ENCODE measurements at places on chromosomes 2 and 18.

GRCh38 chr2:230657462-230657861 is 55.2 kb upstream of the CAB39 start:
- no peak for DNase-seq

- DNase-seq: no peak
Observed at GRCh38 chr18:74965682-74966081, 243.3 kb downstream of the PTGR3 start.

DNA sequence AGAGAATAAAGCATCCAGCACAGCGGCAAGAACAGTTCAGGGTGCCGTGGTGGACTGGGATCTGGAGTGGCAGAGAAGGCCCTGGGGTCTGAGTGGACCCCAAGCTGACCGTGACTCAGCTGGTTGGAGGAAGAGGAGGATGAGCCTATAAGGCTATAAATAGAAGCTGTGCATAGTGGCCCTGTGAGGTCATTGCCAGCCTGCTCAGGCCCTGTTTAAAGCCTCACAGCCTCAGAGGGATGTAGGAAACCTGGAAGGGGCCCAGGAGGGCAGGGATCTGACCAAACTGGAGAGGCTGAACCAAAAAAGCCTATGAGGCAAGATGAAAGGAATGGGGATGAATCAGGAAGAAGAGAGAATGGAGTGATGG is 11.3 kb upstream of the DES start:
- DNase-seq: peak; percentile 34

DNA sequence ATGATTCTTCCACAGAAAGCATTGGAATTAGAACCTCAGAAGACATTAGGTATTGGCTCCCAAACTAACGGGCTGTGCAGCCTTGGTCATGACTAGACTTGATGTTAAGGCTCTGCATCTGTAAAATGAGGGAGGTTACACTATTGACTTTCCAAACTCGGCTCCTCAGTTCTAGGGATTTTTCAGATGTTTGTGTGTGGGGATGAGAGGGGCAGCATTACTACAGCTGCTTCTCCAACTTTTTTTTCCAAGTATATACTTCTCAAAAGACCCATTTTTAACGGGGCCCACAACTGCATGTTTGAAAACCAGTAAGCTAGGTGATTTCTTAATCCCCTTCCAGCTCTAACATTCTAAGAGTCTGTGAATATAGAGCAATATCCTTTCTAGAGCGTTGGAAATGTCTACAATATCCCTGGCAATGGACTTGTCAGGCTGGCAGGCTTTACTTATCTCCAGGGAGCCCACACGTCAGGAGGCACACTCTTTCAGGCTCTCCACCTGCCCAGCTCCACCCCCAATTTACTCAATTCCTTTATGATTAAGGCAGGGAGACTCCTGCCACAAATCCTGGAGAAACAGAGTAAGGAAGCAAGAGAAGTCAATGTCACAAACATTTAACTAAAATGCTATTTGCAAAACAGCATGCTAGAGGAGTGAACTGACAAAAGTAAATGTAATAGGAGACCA is 844 bp upstream of the MPV17 start:
- peak; percentile 10 for DNase-seq

GRCh38 chr2:79369127-79369526 is 143.7 kb upstream of the CTNNA2 start:
- no peak for DNase-seq

DNA sequence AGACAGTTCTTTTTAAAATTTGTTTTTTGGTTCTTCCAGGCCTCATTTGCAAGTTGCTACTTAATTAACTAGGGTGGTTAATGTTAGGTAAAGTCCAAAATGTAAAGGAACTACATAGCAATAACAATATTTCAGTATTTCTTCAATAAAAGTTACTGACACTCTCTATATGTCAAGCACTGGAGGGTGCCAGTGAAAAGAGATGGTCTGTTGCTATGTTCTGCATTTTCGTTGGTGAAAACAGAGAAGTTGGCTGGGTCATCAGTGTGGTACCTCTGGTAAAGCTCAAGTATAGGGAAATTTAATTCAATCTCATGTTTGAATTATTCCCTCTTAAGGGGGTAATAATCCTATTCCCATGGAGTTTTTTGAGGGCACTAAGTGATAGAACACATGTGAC is 16.3 kb upstream of the SCN1A start:
- no peak for DNase-seq

GRCh38 chr2:128544321-128545037 is 225.8 kb upstream of the HS6ST1 start:
- DNase-seq: no peak

DNA sequence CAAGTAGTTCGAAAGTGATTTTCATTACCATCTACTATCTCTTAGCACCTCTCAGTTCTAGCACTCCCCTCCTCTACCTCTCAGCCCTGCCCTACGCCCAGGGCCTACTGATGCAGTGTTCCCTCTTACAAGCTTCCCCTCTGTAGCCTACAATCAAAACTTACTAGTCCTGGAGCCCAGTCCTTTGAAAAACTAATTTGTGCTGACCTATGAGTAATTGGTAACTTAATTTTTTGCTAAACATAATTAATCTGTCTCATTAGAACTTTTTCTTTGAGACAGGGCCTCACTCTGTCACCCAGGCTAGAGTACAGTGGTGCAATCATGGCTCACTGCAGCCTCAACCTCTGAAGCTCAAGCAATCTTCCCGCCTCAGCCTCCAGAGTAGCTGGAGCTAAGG is 44.9 kb downstream of the MREG start:
- no peak for DNase-seq

GRCh38 chr2:111165084-111165483 is 44.4 kb downstream of the BCL2L11 start:
- no peak for DNase-seq

GRCh38 chr2:209985874-209986273 is 16.6 kb upstream of the RPE start:
- no peak for DNase-seq

DNA sequence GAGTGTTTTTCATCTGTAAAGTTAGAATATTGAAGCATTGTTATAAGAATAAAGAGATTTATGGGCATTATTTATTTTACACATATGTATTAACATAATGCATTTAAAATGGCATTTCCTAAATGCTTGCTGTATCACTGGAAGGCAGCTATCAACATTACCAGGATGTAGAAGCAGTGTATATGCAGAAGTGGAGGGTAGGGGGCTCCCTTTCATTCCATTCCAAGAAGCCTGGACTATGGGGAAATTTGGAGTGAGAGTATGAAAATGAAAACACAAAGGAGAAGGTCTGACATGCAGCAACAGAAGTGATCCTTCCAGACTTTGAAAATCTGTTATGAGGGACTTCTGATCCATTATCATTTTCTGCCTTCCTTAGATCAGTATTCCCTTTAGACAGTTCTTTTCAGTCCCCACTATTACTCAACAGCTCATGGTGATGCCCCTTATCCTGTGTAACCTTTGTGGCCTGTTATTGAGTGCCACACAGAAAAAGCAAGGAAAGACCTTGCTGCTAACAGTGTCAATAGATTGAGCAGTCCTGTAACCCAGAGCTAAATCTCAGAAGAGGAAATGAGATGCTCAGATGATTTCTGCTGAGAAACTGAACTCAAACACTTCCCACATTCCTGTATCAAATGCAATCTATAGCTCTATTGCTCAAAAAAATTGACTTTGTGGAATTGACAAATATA is 216.6 kb downstream of the HNMT start:
- DNase-seq: no peak

DNA sequence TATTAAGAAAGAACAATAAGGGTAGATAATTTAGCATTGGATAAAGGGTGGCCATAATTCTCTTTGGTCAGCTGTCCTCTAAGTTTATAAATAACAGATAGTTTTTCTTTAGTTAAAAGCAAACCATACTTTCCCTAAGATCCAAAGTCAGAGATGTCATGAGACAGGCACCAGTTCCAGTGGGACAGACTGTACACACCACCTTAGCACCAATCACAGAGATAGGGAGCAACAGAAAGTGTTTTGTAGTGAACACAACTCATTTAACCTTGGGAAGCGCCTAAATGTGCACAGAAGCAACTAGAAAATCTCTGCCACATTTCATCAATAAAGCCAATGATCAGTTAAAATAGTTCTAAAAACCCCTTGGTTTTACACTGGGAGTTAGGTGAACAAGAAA is 186.8 kb upstream of the SMAD7 start:
- no peak for DNase-seq

GRCh38 chr2:51350100-51350499 is 318.2 kb upstream of the NRXN1 start:
- DNase-seq: no peak

DNA sequence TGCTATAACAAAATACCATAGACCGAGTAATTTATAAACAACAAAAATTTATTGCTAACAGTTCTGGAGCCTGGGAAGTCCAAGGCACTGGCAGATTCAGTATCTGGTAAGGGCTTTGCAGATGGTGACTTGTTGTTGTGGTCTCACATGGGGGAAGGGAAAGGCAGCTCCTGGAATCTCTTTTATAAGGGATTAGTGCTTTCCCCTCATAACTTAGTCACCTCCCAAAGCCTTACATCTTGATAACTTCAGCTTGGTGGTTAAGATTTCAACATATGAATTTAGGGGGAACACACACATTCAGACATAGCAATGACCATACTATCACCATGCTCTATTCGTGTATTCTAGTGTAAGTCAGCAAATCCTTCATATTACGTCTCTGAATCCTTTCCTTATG is 447.6 kb upstream of the TCF4 start:
- DNase-seq: no peak

GRCh38 chr2:175854129-175854528 is 147.9 kb downstream of the LNPK start:
- DNase-seq: no peak

GRCh38 chr2:109633284-109633961 is 19.3 kb downstream of the SOWAHC start:
- DNase-seq: no peak

- DNase-seq: no peak
Observed at GRCh38 chr2:14257801-14258507, 374.6 kb upstream of the LRATD1 start.
